ENCODE measurements at places on chromosomes 4 and X. TPM values are rescaled to one million over a fixed set of nuclear protein-coding genes. Genes with fewer than 3 reads are reported as not detected.

GRCh38 chr4:1469607-1470392, 63.6 kb upstream of the NKX1-1 start:
- DNase-seq: no peak

DNA sequence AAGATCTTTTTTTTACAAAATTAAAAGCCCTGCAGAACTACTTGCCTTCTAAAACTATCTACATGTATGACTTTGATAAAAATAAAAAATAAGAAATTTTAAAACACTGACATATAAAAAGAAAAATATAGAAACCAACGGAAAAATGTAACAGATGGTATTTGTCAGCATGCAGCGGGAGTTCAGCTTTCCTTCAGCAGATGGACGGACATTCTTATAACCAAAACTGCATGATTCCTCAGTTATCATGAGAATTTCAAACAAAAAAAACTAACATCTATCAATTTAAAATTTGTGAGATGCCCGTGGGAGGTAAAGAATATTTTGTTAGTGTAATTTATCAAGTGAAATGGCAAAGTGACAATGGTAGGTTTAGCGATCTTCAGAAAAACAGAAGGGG, 23.2 kb downstream of the RWDD4 start:
- DNase-seq: no peak

Gene ERAS
- not detected for total RNA-seq

GRCh38 chr4:13378973-13379759, 105.0 kb downstream of the RAB28 start:
- no peak for DNase-seq

DNA sequence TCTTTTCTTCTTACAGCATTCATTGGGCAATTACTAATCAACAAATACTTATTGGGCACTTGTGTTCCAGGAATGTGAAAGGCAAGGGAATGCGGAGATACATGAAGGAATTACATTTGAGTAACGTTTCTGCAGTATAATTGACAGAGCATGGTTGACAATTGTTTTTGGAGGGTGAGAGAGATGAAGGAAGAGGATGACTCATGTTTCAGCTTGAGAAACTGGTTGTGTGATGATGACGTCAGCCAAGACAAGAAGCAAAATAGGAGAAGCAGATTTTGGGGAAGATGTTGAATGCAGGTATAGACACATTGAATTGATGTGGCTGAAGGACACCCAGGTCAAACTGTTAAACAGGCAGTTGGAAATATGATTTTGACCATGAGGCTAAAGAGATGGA, 8.0 kb upstream of the CPEB2 start:
- DNase-seq: no peak

- DNase-seq: no peak
Measured at GRCh38 chr4:154942176-154942575, 161.1 kb downstream of the RBM46 start.

GRCh38 chr4:154367659-154368058, 123.9 kb downstream of the DCHS2 start:
- DNase-seq: no peak

Gene ZAR1
- total RNA-seq: not detected

DNA sequence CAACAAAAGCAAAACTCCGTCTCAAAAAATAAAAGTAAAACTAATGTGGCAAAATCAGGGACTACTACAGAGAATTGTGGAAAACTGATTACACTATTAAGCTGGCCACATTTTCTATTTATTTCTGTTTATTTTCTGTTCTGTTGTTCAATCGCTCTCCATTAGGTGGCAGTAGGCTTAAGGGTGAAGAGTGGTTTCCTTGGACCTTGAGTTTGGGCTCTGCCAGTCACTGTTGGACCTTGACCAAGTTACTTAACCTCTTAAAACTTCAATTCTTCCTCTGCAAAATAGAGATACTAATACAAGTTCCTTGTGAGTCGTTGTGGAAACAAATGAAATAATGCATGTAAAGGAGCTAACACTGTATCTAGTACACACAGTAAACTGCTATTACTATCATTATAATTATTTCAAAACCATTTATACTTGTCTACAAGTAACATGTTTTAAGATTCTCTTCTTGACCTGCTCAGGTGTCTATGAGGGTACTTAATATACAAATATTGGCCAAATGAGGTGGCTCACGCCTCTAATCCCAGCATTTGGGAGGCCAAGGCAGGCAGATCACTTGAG, 15.2 kb downstream of the HSD17B11 start:
- no peak for DNase-seq

DNA sequence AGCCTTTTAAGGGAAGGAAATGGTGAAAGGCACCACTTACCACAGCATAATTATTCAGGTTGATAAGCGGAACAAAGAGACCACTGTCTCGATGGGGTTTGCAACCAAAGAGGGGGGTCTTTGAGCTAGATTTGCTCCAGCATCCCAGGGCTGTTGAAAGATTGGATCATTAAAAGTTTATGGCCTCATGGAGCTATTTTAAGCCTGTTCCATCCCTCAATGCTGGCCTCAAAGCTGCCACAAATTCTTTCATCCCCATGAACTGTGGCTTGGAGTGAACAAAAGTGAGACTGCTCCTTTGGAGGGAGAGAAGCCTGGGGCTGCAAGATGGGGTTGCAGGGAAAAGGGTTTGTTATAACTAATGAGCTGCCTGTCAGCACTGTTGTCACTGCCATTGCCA, 209.8 kb downstream of the RTL9 start:
- no peak for DNase-seq

DNA sequence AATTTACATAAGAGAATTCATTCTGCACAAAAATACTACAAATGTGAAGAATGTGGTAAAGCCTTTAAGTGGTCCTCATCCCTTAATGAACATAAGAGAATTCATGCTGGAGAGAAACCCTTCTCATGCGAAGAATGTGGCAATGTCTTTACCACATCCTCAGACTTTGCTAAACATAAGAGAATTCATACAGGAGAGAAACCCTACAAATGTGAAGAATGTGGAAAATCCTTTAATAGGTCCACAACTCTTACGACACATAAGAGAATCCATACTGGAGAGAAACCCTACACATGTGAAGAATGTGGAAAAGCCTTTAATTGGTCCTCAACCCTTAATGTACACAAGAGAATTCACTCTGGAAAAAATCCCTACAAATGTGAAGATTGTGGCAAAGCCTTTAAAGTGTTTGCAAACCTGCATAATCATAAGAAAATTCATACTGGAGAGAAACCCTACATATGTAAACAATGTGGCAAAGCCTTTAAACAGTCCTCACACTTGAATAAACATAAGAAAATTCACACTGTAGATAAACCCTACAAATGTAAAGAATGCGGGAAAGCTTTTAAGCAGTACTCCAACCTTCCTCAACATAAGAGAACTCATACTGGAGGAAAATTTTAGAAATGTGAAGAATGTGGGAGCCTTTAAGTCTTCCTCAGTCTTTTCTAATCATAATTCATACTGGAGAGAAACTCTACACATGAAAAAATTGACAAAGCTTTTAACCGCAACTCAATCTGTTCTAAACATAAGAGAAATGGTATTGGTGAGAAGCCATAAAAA, 37.4 kb downstream of the ZNF718 start:
- DNase-seq: no peak

Gene ALAS2
- total RNA-seq: 8.3 TPM

- no peak for DNase-seq
Measured at GRCh38 chrX:138763761-138764160, 52.2 kb upstream of the FGF13 start.

Gene BTK
- total RNA-seq: 2.1 TPM

Gene AREG
- total RNA-seq: 26.6 TPM

Gene SPP1
- total RNA-seq: 15.0 TPM

GRCh38 chrX:24763989-24764388, 70.3 kb downstream of the POLA1 start:
- no peak for DNase-seq

Gene CT45A1
- total RNA-seq: not detected

DNA sequence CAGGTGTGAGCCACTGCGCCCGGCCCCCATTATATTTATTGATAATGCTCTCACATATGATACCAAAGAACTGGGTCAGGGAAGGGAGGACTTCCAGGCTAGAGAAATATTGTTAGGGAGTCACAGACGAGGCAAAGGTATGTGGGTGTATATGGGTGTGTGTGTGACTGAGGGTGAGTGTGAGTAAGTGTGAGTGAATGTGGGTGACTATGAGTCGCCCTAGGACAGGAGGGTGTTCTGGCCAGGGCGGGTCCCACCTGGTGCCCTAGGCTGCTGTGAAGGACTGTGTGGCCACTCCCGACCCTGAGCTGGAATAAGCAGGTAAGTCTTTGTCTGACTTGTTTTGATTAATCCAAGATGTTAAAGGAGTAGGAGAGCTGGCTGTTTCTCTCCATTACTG, 34.4 kb downstream of the RWDD4 start:
- no peak for DNase-seq

Gene TMEM185A
- 37.2 TPM for total RNA-seq

DNA sequence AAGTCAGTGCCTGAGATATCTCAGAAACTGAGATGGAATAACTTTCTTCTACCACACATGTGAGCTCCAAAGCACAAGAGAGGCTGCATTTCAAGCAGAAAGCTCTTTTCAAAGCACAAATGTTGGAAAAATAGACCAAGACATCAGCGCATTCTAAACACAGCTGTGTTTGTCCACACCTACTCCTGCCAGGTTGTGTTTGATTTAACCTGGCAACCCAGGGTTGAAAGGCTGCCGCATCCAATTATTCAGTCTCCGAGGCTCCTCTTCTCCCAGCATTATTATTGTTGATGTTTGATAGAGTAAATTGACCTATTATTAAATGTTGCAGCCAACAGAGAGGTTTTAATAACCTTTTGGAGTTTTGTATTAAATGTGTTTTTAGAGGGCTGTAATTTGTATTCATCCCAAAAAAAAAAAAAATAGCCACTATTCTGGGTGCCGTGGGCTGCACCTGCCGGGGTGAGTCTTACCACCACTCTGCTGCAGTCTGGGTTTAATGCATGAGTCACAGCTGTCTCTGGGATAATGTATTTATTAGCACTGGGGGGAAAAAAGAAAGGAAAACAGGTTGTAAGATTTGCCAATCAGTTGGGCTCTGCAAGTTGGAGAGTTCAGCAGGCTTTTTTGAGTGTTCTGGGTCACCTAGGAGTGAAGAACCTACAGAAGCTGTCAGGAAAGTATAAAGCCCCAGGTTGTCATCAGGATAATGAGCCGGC, 105.2 kb upstream of the NOCT start:
- no peak for DNase-seq

DNA sequence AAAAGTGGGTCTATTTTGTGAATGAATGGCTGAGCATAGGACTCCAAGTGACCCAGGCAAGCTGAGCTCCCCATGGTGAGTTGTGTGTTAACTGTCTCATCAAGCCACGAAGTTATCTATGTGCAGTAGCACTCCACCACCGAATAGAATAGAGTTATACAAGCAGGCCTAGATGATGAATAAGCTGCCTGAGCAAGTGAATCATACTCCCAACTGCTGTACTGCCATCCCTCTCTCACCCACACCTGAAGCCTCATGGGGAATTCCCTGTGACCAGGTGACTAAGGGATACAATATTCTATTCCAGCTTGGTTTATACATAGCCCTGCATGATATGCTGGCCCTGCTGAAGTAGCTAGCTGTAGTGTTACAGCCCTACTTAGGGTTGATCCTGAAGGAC, 38.7 kb downstream of the KDM5C start:
- DNase-seq: no peak

DNA sequence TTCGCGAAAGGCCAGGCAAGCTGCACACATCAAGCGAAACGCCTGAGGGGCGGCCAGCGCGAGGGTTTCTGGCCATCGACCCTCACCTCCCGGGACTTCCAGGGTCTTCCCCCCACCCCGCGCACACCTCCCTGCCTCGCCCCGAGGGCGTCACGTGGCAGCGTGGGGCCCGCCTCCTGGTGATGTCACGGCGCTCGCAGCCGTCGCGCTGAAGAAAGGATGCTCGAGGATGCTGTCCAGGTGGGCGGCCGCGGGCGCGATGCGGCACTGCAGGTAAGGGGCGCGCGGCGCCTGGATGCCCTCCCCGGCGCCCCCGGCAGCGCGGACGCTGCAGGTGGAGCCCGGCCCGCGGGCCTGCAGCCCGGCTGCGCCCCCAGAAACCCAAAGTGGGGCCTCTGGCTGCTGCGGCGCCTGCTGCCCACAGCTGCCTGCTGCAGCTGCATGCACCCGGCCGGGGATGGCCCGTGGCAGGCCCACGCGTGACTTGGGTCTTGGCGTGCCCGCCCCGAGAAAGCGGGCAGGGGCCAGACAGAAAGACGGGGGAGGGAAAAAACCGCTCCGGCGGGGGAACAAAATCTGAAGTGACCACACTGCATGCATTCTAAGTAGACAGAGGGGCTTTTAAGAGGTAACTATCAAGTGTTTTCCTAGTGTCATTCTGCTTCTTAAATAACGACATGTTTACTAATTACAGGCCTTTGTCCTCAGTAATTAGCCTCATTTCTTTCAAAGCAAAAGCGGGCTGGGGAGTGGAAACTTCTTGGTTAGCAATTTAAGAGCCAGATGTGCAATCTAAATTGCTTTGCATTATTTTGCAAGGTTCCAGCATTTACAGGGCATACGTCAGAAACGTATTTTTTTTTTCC, 1.7 kb downstream of the CLCN4 start:
- no peak for DNase-seq

DNA sequence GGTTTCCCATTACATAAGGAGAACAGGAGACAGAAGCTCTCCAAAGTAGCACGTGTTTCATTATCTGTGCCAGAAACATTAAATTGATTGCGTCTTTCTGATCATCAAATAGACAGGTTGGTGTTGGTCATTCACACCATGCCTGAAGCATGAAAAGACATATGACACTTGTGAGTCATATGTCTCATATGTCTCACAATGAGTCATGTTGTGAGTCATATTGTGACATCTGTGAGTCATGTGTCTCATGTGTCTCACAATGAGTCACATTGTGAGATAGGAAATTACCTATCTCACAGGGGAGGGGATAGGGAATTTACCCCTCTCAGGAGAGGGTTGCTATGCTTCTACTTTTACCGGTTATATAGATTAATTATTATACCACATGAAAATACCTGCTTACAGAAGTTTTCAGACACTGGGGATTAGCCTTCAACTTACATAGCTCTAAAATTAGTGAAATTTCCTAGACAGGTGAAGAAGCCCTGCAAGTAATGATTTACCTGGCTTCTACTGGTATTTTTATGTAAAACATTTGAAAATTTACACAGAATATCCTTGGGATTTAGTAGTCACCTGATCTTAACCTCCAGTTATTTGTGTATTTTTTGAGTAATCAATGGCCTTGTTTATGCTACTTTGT, 80.8 kb downstream of the NPFFR2 start:
- no peak for DNase-seq

DNA sequence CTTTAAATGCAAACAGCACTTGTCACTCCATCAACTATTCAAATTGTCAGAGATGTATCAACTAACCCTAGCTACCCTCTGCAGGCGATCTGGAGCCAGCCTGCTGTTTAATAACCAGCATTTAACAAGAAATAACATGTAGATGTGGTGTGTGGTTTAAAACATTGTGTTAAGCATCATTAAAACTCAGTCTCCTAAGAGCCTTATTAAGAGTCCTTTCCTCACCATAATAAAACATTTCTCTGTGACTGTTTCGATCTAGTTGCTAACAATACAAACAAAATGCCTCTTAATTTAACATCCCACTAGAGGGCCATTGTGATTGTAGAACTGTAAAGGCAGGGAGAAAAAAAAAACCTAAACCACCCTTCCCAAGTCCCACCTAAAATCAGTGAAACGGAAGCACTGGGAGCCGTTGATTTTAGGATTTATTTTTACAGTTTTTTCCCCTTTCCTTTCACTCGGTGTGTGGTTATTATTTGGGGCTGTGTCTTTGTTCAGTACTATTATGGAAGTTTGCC, 708.6 kb downstream of the C4orf33 start:
- DNase-seq: no peak

Gene AMOT
- total RNA-seq: 6.8 TPM
